ENCODE measurements at places on chromosomes 7 and 10.

- DNase-seq = no peak
These were observed 16.0 kb downstream of the NUDT5 start for GRCh38 chr10:12179606-12180170.

DNA sequence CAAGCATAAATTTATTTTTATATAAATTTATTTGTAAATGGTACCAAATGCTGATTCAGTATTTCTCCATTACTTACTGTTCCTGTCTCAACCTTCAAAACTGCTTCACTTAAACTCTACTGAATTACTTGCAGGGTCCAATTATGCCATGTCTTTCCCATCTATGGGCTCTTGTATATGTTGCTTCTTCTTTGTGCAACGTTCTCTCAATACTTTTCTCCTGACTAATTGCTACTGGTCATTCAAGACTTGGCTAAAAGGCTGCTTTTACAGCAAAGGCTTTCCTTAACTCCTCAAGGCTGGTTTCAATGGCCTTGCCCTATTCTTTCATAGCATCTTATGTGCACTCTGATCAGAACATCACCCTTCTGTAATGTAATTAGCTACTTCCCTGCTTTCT lies 67.9 kb downstream of the RNLS start:
- no peak for DNase-seq

DNA sequence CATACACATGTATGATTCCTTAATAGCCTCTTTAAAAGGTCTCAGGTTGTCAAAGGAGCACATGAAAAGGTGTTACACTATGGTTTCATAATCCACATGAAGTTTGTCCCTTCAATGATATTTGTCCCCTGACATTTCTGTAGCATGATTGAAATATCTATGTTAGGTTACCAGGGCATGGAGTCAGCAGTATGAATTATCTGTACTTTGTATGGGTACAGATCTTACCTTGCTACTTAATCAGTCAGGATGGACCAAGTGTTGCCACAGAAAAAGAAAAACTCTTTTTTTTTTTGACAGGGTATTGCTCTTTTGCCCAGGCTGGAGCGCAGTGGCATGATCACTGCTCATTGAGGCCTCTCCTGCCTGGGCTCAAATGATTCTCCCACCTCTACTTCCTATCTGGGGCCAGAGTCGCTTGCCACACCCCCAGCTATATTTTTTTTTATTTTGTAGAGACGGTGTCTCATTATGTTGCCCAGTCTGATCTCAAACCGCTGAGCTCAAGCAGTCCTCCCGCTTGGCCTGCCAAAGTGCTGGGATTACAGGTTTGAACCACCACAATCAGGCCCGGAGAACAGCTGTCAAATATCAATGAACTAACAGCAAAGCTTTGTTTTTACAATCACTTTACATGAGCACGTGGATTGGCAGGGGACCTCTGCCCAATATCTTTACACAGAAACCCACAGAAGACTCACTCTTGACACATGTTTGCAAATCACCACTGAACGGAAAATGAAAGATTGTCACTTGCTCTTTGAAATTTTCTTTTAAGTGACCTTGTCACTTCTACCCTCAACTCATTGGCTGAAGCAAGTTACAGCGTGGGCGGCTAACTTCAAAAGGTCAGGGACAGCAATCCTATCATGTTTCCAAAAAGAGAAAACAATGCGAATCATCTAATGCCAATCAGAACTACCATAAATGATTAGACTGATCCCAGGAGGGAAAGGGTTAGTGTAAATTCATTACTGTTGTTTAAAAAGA lies 140.2 kb downstream of the PRKG1 start:
- no peak for DNase-seq

DNA sequence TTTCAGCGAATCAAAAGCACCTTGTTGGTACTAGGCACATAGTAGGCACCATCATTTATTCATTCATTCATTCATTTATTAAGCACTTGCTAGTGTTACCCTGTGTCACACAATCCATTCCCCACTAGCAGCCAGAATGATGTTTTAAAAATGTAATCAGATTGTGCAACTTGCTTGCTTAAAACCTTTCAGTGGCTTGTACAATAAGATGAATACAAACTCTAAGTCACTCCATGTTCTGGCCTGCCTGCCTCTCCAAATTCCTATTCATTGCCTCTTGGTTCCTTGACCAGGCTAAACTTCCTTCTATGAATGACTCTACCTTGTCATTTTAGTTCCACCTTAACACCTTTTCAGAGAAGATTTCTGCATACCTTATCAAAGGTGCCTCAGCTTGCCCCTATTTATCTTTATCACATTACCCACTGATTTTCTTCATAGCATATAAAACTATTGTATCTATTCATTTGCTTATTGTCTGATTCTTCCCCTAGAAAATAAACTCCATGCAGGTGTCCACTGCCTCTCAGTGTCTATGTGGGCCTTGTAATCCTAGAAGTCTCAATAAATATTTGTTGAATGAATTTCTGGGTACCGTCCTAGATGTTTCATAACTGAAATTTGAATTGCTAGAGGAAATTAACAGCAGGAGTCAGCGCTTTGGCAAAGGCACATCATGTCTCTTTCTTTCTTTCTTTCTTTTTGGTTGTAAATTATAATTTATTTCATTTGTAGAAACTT lies 169.5 kb downstream of the TMEM26 start:
- DNase-seq = no peak

DNA sequence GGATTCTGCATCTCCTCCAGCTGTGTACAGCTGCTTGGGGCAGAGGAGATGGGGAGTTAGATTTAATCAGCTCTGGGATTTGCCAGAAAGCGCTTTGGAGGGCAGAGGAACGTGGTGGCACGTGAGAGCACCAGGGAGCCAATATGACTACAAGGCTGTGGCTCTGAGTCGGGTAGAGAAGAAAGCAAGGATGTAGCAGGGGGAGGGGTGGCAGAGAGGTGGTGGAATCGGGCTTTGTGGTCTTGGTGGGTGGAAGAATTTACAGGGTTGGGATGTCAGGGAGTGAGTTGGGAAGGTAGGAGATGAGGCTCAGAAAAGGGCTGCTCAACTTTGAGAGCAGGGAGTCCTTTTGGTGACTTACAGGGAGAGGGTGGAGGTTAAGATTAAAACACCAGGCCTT lies 113.6 kb downstream of the CCNY start:
- no peak for DNase-seq

DNA sequence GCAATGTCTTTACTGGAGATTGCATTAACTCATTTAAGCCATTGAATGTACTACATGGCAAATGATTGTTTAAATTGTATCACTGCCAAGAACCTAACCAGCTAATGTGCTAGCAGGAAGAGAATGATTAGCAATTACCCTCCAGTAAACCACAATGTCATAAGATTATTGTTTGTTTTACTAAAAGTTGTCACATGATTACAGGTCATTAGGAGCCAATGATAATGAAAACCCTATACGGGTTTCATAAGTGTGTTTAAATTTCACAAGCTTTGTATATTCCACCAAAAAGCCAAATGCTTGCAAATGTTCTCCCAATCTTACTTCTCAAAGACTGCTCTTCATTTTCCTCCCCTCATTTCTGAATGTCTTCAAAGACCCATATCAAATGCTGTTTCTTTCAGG lies 76.5 kb upstream of the PPP1R3C start:
- no peak for DNase-seq

DNA sequence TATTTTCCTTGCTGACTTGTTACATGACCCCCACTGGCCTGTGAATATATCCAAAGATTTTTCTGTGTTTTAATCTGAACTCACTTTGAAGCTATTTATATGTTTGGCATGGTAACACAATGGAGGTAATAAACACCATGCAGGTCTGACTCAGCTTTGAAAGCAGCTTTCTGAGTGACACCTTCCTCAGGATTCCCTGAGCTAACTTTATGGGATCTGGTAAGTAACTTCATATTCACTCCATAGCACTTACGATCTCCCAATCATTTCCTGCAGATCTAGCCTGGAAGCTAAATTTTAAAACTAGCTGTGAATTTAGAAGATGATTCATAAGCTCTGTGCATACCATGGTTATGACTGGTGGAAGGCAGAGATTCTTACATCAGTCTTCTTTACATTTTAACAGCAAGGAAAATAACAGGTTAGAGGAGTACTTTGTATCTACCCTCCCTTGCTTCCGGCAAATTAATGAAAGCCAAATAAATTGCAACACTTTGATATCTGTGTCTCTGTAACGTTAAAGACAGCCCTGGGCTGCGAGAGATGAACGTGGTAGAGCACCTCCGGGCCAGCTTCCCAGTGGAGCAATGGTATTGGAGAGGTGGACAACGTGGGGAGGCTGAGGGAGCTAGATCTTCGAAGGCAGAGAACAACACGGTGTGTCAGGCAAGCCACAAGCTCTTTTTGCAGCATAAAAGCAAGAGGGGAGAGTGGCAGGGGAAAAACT lies 170.2 kb upstream of the KLF14 start:
- DNase-seq = no peak

- DNase-seq = no peak
These were observed 311.6 kb upstream of the SEMA3A start for GRCh38 chr7:84506151-84506550.

DNA sequence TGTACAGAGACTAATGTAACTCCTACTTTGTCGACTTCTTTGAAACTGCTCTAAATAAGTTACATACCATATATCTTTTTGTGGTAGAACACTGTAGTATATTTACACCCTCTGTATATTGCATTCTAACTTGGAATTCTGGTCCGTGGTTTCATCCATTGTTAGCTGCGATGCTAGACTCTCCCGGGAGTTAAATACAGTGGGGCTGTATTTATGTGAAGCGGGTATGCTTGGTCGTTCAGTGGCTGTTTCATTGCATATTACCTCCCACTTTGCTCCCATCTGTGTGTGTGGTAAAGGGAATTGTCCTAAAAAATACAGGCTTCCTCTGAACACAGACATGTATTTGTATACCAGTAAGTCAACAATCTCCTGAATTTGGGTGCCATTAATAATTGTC lies 231.1 kb downstream of the SLC25A13 start:
- no peak for DNase-seq

GRCh38 chr7:122448893-122449589 lies 144.5 kb upstream of the FEZF1 start:
- no peak for DNase-seq

GRCh38 chr10:5545778-5546710 lies 21.3 kb downstream of the CALML3 start:
- DNase-seq = no peak

DNA sequence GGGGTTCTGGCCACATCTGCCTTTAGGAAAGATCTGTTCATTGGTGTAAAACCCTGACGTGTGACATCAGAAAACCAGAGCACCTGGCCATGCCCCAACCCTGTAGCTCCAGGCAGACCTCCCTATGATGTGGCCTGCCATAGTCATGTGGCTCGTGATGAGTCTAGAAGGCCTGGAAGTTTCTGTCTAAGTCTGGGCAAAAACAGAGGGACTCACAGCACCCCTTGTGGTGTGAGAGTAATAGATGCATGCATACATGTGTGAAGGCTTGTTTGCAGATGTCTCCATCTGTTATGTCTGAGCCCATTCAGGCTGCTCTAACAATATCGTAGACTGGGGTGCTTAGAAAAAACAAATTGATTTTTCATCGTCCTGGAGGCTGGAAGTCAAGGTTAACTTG lies 309.3 kb downstream of the PAXIP1 start:
- DNase-seq = no peak

DNA sequence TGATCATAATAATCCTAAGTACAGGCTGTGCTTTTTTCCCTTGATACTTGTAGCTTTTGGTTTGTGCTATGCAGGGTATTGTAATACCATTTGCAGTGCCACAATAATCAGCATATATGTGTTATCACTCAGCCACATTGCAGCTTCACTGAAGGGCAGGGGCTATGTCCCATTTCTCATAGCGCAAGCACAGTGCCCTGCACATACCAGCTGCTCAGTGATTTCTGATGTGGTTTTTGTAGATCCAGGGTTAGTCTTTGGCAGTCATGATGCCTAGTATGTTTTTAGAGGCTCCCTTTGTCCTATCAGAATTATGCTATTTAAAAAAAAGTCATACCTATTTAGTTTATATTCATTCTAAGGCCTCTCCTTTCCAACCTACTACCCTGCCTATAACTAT lies 25.8 kb downstream of the MET start:
- no peak for DNase-seq

DNA sequence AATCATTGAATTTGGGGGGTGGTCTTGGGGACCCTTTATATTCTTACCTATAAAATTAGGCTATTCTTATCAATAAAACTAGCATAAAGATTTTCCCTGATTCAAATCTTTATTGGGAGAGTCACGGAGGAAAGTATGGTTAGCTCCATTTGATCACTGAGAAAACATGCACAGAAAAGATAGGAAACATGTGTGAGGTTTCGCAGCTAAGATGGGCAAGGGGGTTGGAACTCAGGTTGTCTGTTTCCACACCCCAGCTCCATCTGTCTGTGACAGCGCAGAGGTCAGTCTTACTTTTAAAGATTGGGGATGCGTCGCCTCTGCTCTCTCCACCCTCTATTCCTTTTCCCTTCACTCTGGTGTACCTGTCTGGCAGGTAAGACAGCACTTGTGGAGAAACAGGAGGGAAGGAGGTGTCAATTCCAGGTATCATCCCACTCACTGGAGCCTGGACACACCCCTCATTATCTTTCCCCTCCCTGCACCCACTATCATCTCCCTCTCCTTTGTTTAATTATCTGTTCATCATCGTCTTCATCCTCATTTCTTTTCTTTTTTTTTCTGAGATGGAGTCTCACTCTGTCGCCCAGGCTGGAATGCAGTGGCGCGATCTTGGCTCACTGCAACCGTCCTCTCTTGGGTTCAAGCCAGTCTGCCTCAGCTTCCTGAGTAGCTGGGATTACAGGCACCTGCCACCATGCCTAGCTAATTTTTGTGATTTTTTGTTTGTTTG lies 2.4 kb upstream of the DENND10 start:
- no peak for DNase-seq

- DNase-seq = no peak
These were observed 16.6 kb upstream of the WDFY4 start for GRCh38 chr10:48667960-48668590.

- no peak for DNase-seq
These were observed at the start of the genes DYDC1 and DYDC2 for GRCh38 chr10:80356563-80356988. TSS of gene DYDC1 (minus strand) at chr10:80356755. CDS start at chr10:80352601, 4,154 bp downstream. TSS of gene DYDC2 (plus strand) at chr10:80356781. CDS start at chr10:80362444, 5,663 bp downstream.

- DNase-seq = no peak
These were observed 176.4 kb downstream of the GATA3 start for GRCh38 chr10:8230902-8231301.

GRCh38 chr7:36763132-36763816 lies 39.0 kb upstream of the AOAH start:
- DNase-seq = no peak

GRCh38 chr7:45225311-45225947 lies 67.8 kb downstream of the RAMP3 start:
- no peak for DNase-seq

DNA sequence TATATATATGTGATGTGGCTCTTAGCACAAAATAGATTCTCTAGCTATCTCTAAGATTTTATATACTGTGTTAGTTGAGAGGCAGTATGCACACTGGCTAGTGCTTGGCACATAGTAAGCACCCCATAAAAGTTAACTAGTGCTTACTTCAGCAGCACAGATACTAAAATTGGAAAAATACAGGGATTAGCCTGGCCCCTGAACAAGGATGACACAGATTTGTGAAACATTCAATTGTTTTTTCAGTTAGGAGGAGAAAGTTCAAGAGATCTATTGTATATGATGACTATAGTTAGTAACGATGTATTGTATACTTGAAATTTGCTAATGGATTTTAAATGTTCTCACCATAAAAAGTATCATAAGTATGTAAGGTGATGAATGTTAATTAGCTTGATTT lies 78.3 kb upstream of the LRRC17 start:
- DNase-seq = no peak

- DNase-seq = no peak
These were observed 21.3 kb upstream of the AGR2 start for GRCh38 chr7:16826060-16826459.

GRCh38 chr10:99161165-99161564 lies 74.5 kb downstream of the HPSE2 start:
- DNase-seq = no peak

All from activated CD4-positive, CD25-positive, alpha-beta regulatory T cell treated with anti-CD3 and anti-CD28 coated beads, Interleukin-2, amount 50 U/mL, for 16 hours (primary cell).